Smooth muscle cell of bladder (primary cell): ENCODE measurements at places on chromosomes 7 and 10. TPM values are rescaled to one million over a fixed set of nuclear protein-coding genes. Genes with fewer than 3 reads are reported as not detected.

The NYAP1 gene
- total RNA-seq = 0.14 and 0.74 TPM in 2 replicates

The TMEM106B gene
- 44.2 and 64.7 TPM in 2 replicates for total RNA-seq

The FASTK gene
- total RNA-seq = 74.5 and 76.1 TPM in 2 replicates

The OR2A5 gene
- total RNA-seq = not detected in 2 replicates

The NEUROG3 gene
- total RNA-seq = not detected in 2 replicates

The RBP3 gene
- under 0.01 TPM in 1 of 2 replicates, not detected in the other for total RNA-seq

The LAMB1 gene
- 534 and 562 TPM in 2 replicates for total RNA-seq
